ENCODE measurements at places on chromosomes 5 and 9.

GRCh38 chr9:136363949-136364748 is 605 bp upstream of the DNLZ start:
- DNase-seq = no peak

DNA sequence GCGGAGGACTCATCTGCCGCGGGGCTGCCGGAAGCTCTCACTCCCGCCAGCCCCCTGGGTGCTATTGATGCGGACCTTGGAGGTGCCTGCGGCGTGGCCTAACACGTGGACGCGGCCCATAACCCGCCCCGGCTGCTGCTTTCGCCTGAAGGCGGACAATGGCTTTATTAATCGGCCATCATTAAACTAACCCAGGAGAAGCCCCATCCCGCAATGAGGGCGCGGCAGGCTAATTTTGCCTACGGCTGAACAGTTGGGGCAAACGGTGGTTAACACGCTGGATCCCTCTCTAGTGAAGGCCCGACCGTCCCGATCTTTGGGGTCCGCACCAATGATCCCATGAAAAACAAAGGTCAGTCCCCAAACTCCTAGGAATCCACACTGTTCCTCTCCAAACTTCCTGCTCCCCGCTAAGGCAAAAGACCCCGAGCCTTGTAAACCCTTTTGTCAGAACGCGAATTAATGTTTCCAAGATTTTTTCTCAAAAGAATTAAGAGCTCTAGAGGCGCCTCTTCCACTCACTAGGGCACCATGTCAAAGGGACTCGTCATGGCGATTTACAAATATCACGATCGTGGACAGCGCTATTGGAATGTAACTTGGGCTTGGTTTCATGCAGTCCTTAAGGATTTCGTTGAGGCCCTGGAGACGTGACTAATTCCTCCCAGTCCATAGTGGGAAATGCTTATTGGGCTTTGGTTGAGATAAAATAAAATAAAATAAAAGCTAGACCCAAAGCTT is 193.1 kb downstream of the MEF2C start:
- DNase-seq = no peak

GRCh38 chr9:14180960-14181537 is 132.9 kb downstream of the NFIB start:
- DNase-seq = no peak

- DNase-seq = no peak
Observed at GRCh38 chr5:79697222-79698170, 7.9 kb downstream of the CMYA5 start.

DNA sequence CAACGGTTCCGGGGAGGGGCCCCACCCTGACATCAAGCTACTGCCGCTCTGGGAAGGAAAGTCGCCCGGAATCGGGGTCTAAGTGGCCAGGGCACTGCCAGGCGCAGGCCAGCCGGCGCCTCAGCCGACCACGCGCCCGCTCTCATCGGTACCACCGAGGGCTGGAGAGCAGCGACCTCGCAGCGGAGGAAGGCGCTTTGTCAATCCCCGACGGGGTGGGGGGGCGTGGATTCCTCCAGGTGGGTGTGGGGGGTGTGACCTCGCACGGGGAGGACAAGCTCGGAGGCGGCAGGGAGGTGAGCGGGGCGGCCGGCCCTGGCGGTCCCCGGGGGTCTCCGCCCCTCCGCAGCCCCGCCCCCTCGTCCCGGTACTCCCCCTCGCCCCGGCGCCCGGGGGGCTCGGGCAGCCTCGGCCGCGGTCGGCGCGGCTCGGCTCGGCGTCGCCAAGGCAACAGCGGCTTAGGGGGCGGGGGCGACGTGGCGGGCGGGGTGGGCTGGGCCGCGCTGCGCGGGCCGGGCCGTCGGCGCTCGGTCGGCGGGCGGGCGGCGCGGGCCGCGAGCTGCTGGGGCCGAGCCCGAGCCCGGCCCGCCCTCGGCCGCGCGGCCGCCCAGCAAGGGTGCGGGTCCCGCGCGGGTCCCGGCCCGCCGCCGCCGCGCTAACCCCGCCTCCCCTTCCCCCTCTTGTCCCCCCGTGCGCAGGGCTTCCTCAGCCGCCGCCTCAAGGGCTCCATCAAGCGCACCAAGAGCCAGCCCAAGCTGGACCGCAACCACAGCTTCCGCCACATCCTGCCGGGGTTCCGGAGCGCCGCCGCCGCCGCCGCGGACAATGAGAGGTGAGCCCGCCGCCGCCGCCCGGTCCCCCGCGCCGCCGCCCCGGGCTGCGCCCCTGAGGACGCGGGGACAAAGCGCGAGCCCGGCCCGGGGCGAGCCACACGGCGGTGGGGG is 47.5 kb downstream of the DAB2IP start:
- peak; percentile 50 for DNase-seq

- peak; percentile 18 for DNase-seq
Observed at GRCh38 chr5:42889311-42889933, 77.7 kb upstream of the SELENOP start.

DNA sequence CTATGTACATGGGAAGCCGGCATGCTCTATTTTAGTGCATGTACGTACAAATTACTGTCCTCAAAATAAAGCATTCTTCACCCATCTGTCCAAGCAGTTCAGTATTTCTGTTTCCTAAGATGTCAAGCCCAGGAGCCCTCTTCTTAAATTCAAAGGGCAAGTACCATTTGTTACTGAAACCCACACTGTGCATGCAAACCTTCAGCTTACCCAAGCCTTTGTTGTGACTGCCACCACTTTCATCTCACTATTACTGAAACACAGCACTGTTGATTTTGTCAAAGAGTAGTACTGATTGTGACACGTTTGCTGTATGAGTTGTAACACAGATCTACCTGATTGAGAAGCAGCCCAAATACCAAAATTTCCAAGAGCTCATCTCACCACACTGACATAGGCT is 390.4 kb upstream of the IZUMO3 start:
- no peak for DNase-seq

DNA sequence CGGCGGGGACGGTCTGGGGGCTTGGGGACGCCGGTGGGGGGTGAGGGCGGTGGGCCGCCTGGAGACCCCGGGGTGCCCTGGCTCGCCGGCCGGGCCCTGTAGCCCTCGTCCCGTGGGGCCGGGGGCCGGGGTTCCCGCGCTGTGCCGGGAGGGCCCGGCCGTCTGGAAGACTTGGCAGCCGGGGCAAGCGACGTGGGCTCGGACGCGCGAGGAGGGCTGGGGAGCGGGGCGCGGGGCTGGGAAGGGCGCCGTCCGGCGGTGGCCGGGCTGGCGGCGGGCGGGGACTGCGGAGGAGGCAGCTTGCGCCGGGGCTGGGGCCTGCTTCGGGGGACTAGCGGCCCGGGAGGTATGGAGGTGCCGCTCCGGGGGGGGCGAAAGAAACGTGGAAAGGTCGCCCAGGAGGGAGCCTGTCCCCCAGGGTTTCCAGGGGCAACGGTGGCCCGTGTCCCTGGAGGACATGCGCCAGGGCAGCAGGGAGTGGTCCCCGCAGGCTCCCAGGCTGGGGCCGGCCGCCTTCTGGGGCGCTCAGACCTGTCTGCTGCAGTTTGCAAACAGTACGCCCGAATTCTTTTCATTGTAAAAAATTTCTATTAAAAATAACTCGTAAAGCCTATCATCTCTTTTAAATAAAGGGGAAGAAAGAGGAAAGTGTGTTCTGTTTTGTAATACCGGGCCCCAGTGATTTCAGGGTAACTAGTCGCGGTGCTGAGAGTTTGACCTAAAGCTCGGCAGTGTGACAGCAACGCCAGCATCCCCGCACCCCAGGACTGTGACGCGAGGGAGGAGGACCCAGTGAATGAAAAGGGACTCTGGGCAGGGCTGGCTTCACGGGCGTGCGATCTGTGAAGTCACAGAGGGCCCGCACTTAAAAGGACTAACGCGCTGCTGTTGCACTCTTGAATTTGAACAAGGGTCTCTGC is 752 bp upstream of the ANKH start:
- peak; percentile 55 for DNase-seq

- no peak for DNase-seq
Observed at GRCh38 chr5:116137544-116138378, 52.9 kb downstream of the COMMD10 start.

DNA sequence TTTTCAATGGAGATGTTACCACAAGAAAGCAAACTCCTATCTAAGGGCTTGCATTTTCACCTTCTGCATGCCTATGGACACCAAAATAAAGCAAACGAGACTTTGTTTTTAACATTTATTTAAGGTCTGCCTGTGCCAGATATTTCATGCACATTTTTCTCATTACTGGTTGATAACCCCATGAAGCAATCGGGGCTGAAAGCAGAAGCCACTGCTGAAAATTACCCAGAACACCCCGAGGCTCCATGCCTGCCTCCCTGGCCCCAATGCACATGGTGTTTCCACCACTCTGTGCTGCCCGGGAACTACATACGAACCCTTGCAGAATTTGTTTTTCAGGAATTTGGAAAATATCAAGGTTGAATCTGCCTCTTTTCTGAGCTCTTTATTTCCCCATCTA is 240.1 kb downstream of the NR2F1-AS1 start:
- DNase-seq = no peak

GRCh38 chr9:87771316-87772006 is 45.5 kb downstream of the CTSL start:
- DNase-seq = no peak

DNA sequence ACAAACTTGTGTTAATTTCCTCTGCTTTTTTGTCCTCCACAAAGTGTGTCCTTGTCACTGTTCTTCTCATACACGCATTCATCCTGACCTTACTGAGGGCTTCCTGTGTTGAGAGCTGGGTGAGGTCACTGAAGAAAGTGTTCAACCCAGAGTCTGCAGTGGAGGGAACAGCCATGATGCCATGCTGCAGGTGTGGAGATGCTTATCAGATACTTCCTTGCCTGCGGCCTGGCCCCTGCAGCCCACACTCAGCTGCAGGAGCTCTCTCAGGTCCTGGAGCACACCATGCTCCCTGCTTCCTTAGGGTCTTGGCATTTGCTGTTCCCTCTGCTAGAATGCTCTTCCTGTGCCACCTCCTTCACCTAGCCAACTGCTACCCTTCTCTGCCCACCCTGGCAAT is 108.1 kb upstream of the SPRY4 start:
- DNase-seq = no peak

- DNase-seq = no peak
Observed at GRCh38 chr5:17252543-17252942, 35.1 kb downstream of the BASP1 start.
